ENCODE measurements at places on chromosomes 7 and 10.
A peak's percentile ranks its signal among the peaks of the same experiment; 100 is the strongest.

GRCh38 chr7:70131817-70132216 lies 533.5 kb downstream of the AUTS2 start:
- no peak for DNase-seq

DNA sequence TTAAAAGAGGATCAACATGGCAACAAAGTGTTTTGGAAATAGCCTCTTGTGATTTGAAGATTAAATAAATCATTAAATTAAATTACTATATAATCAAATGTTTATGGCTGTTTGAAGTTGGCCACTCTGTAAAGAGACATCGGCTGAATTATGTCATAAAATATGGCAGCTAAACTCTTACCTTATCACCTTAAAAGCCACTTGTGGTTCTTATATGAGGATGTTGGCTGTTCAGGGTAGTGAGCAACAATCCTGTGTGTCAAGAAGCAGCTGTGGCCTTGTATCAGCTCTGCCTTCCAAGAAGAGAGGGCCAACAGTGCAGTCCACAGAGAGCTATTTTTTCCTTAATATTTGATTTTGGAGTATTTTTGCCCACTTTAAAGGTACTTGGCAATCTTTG lies 113.4 kb upstream of the CDK6 start:
- DNase-seq, result no peak

- no peak for DNase-seq
Measured at GRCh38 chr10:63496561-63496960, 24.6 kb upstream of the REEP3 start.

DNA sequence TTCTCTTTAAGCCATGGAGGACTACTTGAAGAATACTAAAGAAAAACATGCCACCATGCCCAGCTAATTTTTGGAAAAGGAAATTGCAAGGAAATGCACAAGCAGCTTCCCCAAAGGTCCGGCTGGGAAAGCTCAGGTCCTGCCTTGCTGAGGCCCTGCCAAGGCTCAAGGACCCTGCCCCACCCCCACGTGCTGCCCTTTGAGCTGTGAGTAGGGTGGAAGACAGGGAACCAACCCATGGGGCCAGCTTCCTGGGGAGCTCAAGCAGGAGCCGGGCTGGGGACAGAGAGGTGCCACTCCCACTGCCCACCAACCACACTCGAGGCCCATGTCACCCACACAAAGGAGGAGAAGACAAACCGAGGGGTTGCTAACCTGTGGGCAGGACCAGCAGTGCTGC lies 78.2 kb downstream of the SLIT1 start:
- no peak for DNase-seq

GRCh38 chr7:464454-465401 lies 54.9 kb downstream of the PDGFA start:
- no peak for DNase-seq

- DNase-seq, result no peak
Measured at GRCh38 chr10:27207350-27207749, 33.2 kb downstream of the ACBD5 start.

- peak; percentile 16 for DNase-seq
Measured at GRCh38 chr10:70903262-70903921, 15.0 kb upstream of the PCBD1 start.

DNA sequence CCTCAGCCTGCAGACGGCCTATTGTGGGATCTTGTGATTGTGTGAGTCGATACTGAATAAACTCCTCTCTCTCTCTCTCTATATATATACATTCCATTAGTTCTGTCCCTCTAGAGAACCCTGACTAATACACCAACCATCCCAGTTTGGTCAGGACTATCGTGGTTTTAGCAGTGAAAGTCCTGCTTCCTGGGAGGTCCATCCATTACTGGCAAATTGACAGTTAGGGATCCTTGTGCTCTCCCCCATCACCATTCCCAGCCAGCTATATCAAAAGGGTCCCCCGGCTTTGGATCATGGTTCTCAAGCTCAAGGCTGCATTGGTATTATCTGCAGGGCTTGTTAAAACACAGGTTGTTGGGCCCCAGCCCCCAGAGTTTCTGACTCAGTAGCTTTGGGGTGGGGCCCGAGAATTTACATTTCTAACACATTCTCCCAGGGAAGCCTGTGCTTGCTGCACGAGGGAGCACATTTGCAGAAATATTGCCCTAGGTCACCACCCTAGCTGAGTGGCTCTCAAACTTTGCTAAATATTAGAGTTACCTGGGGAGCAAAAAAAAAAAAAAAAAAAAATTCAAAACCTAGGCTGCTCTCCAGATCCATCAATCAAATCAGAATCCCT lies 899.1 kb upstream of the AUTS2 start:
- DNase-seq, result no peak

- no peak for DNase-seq
Measured at GRCh38 chr7:154646126-154647013, 356.6 kb downstream of the PAXIP1 start.

DNA sequence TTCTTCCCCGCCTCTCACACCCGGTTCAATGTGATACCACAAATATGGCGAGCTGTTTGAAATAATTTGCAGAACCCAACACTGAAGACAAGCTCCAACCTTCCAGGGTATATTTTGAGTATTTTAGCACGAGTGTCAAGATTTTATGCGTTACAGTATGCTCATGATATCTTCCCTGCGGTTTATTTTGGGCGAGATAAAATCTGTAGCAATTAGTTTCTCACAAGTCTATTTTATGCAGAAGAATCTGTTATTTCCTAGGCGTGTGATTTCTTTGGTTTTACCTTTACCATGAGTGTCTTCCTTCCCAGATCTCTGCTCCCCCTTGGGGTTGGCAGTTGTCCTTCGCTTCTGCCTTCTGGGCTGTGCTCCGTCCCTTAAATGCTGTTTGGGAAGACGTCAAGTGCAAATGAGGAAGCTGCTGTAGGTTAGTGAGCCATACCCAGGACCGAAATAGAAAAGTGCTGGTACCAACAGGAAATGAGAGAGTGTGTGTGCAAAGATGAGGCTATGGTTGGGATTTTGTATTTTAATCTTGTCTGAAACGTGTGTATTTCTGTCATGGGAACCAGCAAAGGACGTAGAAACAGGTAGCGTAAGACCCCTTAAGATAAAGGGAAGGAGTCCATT lies 299.8 kb downstream of the KLF6 start:
- DNase-seq, result no peak

DNA sequence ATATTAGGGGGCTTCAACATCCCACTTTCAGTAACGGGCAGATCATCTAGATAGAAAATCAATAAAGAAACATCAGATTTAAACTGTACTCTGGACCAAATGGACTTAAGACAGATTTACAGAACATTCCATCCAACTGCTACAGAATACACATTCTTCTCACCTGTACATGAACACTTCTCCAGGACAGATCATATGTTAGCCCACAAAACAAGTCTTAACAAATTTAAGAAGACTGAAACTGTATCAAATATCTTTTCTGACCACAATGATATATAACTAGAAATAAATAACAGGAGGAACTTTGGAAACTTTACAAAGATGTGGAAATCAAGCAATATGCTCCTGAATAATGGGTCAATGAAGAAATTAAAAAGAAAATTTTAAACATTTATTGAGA lies 86.7 kb downstream of the MICU1 start:
- no peak for DNase-seq

- DNase-seq, result no peak
Measured at GRCh38 chr10:131354380-131354779, 42.9 kb upstream of the TCERG1L start.

DNA sequence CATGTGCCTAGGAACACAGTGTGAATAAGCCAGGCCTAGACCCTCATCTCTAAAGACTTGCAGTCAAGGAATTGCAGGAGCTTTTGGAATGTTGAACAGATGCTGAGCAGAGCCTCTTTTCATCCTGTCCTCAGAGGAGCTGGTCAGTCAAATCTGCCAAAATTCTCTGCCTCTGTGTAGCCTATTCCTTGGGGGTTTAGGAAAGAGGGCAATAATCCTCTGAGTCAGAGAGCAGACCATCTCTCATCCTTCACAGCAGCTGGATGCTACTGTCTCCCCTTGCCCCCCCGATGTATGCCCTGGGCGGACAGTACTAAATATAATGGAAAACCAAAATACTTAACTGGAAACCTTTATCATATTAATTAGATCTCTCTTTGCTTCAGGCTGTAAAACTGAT lies 52.6 kb downstream of the BICC1 start:
- no peak for DNase-seq

DNA sequence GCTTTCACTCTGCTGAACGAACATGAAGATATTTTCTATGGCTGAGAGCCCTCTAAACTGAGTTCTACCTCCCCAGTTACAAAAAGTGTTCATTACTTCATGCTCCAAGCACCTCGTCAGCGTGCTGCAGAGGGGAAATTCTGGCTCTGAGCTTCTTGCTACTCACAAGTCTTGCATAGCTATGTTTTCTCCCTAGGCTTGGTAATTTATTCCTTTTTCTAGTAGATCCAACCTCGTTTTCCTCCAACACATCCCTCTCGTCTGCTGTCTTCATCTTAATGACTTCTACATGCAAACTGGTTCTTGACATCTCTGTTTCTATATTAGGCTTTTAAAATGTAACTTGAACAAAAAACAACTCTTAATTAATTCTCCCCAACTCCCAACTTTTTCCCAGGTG lies 1034.5 kb downstream of the REEP3 start:
- no peak for DNase-seq

- no peak for DNase-seq
Measured at GRCh38 chr10:69333205-69333604, 54.9 kb downstream of the HK1 start.

- no peak for DNase-seq
Measured at GRCh38 chr7:86301301-86301700, 342.4 kb upstream of the GRM3 start.

DNA sequence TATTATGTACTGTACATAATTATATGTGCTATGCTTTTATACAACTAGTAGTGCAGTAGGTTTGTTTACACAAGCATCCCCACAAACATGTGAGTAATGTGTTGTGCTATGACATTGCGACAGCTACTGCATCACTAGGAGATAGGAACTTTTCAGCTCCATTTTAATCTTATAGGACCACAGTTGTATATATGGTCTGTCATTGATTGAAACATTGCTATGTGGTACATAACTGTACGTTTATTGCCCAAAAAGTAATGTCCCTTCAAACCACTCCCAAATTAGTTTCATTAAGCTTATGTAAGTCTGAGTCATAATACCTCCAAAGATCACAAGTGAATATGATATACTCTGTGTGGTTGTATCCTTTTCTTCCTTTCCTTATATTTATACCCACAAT lies 183.2 kb upstream of the POT1 start:
- DNase-seq, result no peak

GRCh38 chr7:1969459-1970284 lies 263.1 kb downstream of the MAD1L1 start:
- no peak for DNase-seq

GRCh38 chr7:36191292-36191920 lies 38.4 kb downstream of the EEPD1 start:
- no peak for DNase-seq

DNA sequence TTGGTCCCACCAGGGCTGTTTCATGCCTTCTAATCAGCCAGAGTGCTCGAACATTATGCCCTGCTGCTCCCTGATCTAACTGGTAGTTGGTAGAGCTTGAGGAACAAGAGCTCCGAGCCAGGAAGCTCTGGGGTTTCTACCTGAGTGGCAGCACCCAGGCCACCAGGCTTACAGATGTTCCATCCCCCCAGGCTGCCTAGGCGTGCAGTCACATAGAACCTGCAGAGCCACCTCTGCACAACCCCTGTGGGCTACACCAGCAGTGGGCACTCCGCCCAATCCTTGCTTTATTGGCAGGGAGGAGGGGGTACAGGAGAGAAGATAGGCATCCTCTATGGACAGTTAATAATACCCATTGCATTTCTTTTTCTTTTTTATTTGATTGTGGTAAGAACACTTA lies 21.8 kb downstream of the MAP3K8 start:
- DNase-seq, result no peak

- no peak for DNase-seq
Measured at GRCh38 chr10:4775808-4776207, 50.2 kb upstream of the AKR1E2 start.

GRCh38 chr10:50375051-50375452 lies 123.7 kb upstream of the ASAH2 start:
- no peak for DNase-seq

DNA sequence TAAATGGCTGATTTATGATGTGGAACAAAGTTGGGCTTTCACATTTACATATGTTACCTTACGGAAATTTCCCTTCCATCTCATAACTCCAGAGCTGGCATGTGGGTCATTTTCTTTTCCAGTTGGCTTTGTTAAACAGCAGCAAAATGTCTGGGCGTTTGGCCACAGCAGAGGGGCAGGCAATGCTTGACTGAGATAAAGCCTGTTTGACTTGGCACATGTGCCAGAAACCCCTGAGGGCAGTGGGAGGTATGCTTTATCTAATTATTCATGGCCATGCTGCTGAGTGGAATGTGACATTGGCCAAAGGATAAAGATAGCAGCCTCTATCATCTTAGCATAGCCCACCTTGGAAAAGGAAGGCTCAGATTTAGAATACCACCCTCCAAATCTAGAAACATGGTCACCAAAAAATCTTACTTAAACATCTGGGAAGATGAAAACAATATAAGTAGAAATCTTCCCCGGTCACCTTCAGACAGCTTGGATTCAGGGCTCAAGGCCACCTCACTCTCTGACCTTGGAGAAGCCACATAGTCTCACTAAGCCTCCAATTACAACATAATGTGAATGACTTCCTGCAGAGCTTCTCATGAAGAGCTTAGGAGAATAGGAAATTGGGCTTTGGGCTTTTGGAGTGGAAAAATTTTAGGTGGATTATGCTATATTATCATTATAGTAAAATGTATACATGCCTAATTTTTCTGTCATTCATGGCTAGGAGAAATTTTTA lies 101.5 kb downstream of the GRM3 start:
- DNase-seq, result no peak

DNA sequence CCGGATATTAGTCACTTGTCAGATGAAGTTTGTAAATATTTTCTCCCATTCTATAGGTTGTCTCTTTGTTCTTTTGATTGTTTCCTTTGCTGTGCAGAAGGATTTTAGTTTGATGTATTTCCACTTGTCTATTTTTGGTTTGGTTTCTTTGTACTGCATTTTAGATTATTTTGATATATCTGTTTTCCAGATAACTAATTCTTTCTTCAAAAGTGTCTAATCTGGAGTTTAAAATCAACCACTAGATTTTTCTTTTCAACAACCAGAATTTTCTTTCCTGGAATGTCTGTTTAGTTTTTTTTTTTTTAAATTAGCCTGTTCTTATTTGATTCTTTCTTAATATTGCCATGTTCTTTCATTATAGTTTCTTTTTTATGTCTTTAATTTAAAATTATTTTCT lies 116.8 kb upstream of the INHBA start:
- no peak for DNase-seq

DNA sequence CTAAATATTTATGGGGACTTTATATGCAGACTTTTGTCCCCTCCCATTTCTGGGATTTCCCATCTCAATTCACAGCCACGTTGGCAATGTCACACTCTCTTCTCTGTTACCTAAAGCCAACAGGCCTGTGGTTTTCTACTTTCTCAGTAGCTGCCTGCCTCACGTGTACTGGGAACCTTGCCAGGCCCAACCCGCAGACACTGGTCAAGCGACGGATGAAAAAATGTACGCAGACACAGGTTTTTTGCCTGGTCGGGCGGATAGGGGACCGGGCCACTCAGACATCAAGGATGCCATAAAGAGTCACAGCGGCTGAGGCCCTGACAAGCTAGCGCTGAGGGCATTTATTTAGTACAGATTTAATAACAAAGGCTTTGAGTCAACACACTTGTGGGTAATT lies 204.4 kb upstream of the DPP6 start:
- DNase-seq, result no peak

Data from activated CD4-positive, alpha-beta T cell treated with anti-CD3 and anti-CD28 coated beads, Interleukin-2, amount 50 U/mL, for 1 hour (primary cell).